ENCODE measurements at places on chromosomes 2 and 18.

DNA sequence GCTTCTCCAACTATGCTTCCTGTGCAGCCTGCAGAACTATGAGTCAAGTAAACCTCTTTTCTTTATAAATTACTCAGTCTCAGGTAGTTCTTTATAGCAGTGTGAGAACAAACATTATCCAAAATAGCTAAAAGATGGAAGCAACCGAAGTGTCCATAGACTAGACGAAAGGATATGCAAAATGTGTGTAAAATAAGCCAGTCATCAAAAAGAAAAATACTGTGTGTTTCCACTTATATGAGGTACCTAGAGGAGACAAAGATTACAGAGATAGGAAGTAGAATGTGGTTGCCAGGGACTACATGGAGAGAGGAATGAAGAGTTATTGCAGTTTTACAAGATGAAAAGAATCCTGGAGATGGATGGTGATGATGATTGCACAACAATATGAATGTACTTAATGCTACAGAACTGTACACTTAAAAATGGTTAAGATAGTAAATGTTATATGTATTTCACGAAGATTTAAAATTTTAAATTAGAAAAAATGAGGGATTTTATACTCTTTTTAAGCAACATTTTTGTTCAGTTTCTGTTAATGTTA is 99.3 kb upstream of the FN1 start:
- no peak for DNase-seq

GRCh38 chr2:96511851-96512250 is 6.7 kb upstream of the NEURL3 start:
- no peak for DNase-seq

- DNase-seq, result no peak
Observed at GRCh38 chr18:76564655-76565237, 69.7 kb upstream of the ZNF516 start.

- no peak for DNase-seq
Observed at GRCh38 chr2:104845552-104845931, 8.4 kb upstream of the POU3F3 start.

DNA sequence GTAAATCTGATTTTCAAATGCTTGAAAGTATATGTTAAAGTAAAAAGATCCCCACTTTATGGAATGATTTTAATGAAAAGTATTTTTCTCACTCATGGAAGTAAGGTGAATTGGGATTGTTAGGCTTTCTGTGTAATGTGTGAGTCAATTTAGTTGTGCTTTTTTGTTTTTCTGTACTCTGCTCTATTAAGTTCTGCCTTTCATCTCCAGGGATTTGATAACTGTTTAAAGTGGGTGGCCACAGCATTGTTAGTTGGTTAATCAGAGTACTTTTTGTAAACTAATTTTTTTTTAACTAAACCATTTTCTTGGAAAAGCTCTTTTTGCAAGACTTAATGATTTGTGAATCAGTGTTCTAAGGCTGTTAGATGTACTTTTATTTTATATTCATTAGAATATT is 76.8 kb downstream of the ABI2 start:
- no peak for DNase-seq

DNA sequence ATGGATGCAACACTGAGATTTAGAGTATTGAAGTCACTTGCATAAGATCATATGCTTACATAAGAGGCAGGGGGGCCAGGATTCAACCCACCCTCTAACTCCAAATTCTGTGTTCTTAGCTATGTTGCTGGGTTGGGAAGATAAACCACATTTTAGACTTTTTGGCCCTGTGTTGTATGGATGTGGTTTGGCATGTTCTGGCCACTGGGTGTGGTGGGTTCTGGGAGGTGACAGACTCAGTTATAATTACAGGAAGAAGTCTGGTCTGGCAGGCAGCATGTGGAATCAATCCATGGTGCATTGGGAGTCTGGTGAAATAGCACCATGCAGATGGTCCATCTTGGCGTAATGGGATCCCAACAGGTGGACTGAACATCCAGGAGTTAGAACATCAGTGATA is 138.9 kb downstream of the LTBP1 start:
- DNase-seq, result no peak

DNA sequence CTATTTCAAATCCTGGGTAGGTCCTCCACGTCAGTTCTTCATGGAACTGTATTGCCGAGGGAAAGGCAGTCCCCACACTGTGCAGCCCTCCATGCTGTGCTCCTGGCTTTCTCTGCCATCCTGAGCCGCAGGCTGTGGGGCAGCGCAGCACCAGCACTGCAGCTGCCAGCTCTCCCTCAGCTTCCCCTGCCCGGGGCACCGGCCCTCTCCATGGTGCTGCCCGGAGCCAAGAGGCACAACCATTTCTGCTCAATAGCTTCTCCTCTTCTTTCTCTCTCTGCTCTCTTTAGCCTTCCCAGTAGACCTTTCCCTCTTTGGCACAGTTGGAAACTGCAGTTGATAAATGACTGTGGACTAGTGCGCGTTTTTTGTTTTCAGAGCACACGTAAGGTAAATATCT is 12.1 kb downstream of the ANKRD23 start:
- no peak for DNase-seq

GRCh38 chr2:109604597-109604996 is 9.2 kb downstream of the SEPTIN10 start:
- no peak for DNase-seq

GRCh38 chr2:142030735-142031134 is 100.1 kb downstream of the LRP1B start:
- DNase-seq, result no peak

- DNase-seq, result no peak
Observed at GRCh38 chr2:23745068-23745725, 181.7 kb downstream of the ATAD2B start.

GRCh38 chr2:32357318-32358110 is 691 bp downstream of the BIRC6 start:
- DNase-seq, result peak; percentile 45

GRCh38 chr2:98696200-98696599 is 34.7 kb downstream of the MGAT4A start:
- no peak for DNase-seq

DNA sequence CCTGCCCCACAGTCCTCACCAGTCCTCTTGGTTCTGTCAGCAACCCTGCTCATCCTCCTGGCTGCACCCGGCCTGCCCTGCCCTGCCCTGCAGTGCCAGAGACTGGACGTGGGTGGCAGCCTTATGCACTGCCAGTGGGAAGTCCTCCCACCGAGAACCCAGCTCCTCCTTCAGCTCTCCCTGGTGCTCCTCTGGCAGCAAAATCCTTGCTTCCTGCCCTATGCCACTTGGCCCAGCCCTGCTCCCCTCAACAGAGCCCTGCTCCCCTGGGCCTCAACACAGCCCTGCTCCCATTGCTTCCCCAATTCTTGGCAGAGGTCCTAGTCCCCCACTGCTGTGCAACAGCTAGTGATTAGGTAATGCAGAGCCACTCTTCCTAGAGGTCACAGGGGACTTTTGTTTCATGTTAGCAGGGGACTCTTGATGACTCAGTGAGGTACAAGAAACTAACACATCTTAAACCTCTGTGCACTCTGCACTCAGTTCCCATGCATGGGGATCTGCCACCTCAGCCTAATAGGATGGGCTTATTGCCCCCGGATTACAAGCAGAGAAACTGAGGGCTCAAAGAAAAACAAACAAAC is 58.0 kb upstream of the EDAR start:
- DNase-seq, result no peak

GRCh38 chr2:67883316-67884087 is 179.3 kb downstream of the C1D start:
- DNase-seq, result no peak

DNA sequence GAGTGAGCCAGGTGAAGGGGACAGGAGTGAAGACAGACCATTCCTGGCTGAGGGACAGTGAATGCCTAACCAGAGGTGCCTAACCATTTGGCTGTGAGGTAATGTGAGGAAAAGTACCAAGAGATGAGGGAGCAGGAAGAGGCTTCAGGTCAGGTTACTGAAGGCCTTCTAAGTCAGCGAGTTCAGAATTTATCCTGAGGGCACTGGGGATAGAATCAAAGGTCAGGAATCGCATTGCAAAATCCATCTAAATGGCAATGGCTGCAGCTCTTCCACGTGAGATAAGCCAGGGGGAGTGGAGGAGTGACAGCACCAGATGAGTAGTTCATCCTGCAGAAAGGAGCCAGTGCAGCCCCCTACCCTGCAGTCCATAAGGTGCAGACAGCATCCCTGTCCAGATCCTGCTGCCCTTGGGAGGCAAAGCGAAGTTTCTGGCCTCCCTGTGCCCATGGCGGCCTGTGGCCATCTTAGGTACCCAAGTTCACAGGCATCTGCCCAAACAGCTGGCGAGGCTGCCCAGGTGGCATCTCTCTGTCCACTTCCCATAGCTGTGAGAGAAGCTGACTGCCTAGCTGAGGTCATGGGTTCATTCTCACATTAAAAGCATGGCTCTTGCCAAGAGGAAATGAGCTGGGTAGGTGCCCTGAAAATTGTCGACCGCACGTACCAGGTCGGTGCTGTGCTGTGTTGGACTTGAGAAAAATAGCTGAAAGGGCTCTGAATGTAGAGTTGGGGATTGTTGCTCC is 49.5 kb downstream of the CYP27C1 start:
- no peak for DNase-seq

All from memory B cell (primary cell).